ENCODE measurements at places on chromosomes 5 and 9.

- no peak for DNase-seq
Measured at GRCh38 chr5:149228618-149229297, 42.9 kb upstream of the AFAP1L1 start.

DNA sequence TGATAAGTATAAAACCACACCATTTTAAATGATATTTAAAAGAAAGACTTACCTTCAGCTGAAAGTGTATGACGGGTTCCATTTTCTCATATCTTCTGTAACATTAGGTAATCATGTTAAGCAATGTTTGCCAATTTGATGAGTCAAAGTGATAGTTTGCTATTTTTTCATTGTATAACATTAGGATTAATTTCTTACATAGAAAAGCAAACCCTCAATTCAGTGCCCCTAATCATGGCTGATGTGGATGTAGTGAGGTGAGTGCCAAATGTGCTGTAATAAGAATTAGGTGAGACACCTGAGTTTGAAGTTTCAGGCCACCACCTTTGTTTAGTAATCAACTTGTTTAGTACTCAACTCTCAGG, 68.0 kb downstream of the UNC13B start:
- DNase-seq, result no peak

DNA sequence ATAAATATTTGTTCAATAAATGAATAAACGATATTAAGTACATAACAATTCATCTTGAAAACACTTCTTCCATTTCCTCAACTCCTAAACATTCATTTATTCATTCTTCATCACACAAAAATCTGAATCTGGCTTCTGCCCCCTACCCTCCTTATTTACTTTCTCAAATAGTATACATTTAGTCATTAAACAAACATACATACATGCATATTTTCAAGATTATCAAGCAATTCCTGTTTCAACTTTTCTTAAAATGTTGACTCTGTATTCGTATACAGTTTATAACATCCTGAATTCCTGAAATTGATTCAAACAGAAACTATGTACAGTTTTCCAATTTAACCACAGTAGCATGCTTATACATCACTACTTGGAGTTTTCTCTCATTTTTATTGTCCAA, 129.0 kb downstream of the MUSK start:
- DNase-seq, result no peak

DNA sequence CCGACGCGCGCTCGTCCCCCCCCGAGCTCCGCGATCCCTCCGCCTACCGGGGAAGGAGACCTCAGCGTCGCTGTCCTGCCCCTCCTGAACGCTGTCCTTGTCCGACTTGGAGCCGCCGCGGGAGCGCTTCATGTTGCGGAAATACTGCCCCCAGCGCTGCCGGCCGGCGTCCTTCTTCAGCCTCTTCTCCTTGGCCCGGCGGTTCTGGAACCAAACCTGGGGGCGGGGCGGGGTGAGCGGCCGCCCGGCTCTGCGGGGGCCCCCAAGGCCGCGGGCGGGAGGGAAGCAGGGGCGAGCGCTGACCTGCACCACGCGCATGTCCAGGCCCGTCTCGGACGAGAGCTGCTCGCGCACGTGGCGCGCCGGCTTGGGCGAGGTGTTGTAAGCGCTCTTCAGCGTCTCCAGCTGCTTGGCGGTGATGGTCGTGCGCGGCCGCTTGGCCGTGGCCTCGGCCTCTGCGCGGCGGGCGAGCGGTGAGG, 6.3 kb downstream of the LHX3 start:
- DNase-seq, result no peak

DNA sequence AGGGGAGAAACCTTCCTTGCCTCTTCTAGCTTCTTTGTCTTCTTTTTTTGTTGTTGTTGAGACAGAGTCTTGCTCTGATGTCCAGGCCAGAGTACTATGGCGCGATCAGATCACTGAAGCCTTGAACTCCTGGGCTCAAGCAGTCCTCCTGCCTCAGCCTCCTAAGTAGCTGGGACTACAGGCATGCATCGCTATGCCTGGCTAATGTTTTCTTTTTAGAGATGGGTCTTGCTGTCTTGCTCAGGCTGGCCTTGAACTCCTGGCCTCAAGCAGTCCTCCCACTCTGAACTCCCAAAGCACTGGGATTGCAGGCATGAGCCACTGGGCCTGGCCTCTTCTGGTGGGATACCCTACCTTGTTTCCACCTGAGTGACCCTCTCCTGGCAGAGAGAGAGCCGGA, 3.4 kb upstream of the PAXX start:
- no peak for DNase-seq

DNA sequence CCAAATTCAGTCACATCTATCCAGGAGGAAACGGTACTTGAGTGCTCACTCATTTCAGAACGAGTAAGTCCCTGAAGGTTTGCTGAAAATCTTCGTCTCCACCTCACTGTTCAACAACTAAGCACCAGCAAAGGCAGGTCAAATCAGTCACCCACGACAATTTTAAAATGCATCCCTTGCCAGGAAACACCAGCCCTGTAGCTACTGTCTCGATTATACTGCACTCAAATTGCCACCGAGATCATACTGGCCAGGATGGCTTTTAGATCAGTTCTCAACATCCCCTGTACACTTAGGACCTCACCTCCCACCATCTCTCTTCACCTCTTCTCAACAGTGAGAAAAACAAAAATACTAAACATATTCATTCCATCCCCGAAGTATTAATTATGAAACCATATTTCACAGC, 298.6 kb downstream of the AGTPBP1 start:
- no peak for DNase-seq

- no peak for DNase-seq
Measured at GRCh38 chr5:9118852-9119251, 427.0 kb downstream of the SEMA5A start.

- DNase-seq, result no peak
Measured at GRCh38 chr9:112115970-112116753, 58.9 kb downstream of the SUSD1 start.

GRCh38 chr9:31799953-31800609, 584.4 kb upstream of the ACO1 start:
- no peak for DNase-seq

- DNase-seq, result no peak
Measured at GRCh38 chr5:142520885-142521284, 165.0 kb downstream of the FGF1 start.

DNA sequence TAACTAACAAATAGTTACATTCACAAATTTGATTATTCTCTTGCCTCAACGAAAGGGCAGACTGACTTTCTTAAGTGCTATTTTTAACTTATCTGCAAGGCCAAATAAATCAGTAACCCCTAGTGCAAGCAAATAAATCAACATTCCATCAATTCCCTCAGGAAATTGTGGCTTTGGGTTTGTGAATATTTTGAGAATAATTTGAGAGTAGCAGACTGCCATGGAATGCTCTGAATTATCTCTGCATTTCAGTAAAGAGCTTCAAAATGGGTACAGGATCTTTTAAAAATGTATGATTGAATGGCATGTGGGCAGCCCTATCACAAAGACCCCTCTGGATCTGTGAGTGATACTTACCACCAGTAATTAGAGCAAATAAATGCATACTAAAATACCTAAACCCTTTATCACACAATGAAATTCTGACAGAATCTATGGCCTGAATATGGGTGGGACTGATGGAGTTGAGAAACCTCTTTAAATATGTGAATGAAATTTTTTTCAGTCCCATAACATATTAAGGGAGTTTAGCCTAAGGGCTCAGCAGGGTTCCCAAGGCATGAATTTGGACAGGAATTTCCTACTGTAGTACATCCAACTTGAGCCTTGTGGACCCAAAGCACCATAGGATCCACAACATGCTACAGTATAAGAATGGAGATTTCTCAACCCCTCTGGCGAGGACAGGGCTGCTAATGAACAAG, 92.5 kb upstream of the ITGA2 start:
- no peak for DNase-seq

DNA sequence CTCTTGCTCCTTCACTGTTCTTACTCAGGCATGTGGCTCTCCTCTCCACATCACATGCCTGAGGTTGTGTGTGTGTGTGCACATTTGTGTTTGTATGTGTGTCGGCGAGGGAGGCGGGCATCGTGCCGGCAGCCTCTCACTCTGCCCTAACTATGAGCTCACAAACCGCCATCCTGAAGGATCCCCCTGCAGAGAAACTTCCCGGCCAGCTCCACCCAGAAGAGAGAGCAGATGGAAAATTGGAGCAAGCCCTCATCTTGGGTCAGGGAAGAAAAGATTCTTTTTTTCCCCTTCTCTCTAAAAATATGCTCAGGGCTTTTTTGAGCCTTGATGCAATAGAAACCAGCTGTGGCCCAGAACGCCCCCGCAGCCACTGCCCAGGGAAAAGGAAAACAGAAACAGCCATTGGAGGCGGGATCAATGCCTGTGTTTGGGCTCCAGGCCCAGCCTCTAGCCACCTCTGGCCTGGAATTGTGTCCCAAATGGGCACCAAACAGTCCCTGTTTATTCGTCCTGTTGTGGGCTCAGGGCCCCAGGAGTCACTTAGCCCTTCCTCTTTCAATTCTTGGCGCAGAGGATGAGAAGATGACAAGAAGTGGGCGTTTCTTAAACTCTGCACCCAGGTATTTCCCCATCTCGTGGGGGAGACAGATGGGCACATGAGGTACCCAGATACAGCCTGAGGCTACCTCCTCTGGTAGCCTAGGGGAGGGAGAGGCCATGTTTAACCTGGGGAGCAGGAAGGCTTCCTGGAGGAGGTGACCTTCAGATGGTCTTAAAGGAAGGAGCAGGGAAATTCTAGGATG, 151.5 kb downstream of the RGS3 start:
- DNase-seq, result no peak

GRCh38 chr5:135191084-135191826, 157.2 kb upstream of the PITX1 start:
- peak; percentile 48 for DNase-seq

DNA sequence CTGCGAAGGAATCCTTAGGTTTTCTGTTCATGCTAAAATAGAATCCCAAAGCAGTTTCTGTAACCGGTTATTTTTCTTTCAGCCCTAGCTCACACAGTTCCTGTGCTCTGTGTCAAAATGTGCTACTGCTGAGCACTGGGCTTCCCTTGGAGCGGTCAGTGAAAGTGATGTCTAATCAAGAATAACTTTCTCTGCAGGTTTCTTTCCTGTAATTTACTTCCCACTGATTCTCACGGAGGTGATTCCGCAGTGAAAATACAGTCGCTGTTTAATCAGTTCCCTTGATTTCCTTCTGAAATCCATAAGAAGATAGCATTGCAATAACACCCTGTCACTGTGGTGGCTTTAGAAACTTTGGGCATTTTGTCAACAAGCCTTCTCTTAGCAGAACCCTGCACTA, 112.0 kb upstream of the ISL1 start:
- no peak for DNase-seq

- no peak for DNase-seq
Measured at GRCh38 chr5:122430319-122430586, 118.2 kb downstream of the SNCAIP start.

DNA sequence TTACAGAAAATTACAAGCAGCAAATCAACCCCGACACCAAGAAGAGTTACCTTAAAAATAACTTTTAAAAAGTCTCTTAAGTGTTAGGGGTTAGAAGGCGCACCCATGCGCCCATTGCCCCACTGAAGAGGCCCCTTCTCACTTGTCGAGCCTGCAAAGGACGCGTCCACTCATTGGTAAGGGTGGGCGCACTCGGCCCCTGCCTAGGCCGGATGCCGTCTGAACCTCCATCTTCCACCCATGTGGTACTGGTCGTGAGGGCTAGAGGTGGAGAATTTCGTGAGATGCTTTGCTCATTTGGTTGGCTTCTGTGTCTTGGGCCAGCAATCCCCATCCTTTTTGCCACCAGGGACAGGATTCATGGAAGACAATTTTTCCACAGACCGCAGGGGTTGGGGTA, 27.5 kb upstream of the LRRC14B start:
- no peak for DNase-seq

GRCh38 chr5:69326365-69326764, 6.2 kb downstream of the CCDC125 start:
- no peak for DNase-seq

DNA sequence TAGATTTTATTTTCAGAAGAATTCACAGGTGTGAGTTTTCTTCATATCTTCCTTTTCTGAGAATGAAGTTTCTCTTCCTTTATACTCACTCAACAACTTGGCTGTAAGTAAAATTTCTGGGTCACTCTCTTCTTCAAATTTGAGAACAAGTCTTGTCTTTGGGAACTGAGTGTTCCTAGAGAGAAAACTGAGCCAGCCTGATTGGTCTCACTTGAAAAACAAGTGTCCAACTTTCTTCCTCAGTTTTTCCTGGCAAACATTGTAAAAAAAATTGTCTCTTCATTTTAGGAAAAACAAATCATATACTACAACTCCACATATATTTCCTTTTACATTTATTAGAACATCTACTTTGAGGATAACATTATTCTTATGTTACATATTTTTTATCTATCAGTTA, 156.1 kb upstream of the GHR start:
- no peak for DNase-seq

Data from activated CD8-positive, alpha-beta memory T cell treated with anti-CD3 and anti-CD28 coated beads for 1 hour (primary cell).